ENCODE measurements at places on chromosomes 3 and 15.

DNA sequence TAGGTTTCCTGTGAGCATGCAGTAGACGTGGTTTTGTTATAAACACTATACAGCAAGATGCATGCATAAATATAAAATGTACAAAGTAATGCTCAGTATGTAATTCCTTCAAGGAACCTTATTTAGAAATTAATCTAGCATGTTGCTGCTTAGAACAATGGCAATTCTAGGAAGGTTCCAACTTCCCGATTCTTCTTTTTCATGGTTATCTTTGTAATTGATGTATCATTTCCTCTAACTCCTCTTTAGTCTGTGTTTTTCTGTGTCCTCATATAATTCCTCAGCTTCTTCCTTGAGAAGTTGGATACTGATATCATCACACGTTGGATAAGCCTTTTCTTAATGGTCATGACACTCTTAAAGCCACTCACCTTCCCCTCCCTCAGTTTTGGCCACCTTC is 3.5 kb downstream of the TSEN2 start:
- no peak for DNase-seq

- DNase-seq: no peak
These were observed 42.8 kb upstream of the SMAD3 start for GRCh38 chr15:67022587-67023105.

DNA sequence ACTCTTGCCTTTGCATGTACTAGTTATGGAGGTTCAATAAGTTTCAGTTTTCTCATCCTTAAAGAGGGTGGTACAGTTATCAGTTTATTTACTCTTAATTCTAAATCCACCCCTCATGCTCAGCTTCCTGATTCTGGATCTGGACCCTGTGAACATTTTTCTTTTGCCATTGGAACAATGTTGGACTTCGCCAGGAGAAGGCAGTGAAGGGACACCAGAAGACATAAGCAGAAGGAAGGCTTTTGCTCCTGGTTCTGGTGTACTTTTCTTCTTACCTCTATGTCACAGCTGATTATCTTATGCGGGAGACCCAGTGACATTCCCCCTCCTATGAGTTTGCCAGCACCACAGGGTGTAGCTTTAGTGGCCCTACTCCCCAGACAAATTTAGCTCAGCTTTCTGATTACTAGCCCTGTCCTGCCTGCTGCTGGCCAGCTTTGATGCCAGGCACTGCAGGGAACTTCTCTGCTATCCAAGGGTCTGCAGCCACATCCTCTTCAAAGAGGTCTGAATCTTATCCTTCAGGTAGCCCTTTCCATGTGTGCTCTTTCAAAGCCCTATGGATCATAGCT is 466.3 kb upstream of the EPHA3 start:
- DNase-seq: no peak

DNA sequence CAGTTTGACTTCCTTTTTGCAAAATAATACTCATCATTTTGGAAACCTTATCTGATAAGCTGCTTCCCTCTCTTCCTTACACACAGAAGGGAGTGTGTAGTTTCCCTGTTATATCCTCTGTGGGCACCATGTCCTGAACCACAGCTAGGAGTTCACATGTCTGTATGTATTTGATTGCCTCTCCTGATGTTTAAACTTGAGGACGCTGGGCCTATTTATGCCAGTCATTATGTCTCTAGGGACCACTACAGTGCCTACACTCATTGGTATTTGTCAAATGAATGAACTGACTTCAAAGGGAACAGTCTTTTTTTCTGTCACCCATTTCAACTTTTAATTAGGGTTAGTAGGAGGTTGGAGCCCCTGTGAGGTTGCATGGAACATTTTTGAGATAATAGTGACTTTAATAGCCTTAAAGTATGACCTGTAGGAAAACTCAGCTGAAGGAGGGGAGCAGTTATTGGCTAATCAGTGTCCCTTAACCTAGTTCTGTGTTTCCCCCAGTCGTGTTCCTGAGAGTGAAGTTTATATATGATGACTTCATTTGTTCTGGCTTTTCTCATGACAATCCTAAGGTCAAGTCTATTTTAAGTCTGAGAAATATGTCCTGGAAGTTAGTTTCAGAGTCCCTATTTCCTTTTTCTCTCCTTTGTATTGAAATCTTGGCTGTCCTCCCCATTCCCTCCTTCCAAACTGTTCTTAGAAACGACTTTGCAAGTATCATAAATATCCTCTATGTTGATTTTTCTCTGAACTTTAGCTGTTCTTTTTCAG is 28.9 kb downstream of the PDE8A start:
- DNase-seq: no peak

DNA sequence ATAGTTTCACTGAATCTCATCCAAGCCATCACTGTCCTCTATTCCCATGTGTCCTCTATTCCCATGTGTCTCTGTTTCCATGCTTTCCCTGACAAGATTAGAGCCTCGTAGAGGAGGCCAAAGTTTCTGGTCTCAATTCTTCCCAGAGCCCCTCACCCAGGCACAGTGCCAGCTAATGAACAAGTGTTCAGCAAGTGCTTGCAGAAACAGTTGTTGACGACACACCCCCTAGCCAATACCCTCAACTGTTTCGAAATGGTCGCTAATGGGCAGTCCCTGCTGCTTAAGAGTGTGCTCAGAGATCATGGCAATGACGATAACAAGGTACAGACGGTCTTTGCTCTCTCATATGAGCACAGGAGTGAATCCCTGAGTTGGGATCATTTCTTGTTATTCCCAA is 73.4 kb downstream of the FAM174B start:
- no peak for DNase-seq

GRCh38 chr3:30370681-30371271 is 235.6 kb upstream of the TGFBR2 start:
- no peak for DNase-seq

DNA sequence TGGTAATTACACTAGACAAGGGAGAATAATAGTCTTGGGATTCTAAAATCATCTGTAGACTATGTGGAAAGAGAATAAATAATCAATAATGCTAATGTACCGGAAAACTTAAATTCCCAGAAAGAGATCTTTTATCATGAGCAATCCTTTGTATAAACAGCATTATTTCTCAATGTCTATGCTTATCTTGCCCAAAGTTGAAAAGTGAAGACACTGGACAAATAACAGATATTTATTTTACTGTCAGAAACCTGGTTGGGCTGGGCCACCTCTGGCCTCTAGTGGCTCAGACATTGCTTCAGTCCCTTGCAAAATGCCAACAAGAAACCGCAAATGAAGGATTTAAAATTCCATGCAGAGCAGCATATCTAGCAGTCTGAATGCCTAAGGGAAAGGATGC is 409.9 kb downstream of the FHIT start:
- no peak for DNase-seq

GRCh38 chr3:171380711-171381425 is 79.3 kb downstream of the TNIK start:
- DNase-seq: no peak

DNA sequence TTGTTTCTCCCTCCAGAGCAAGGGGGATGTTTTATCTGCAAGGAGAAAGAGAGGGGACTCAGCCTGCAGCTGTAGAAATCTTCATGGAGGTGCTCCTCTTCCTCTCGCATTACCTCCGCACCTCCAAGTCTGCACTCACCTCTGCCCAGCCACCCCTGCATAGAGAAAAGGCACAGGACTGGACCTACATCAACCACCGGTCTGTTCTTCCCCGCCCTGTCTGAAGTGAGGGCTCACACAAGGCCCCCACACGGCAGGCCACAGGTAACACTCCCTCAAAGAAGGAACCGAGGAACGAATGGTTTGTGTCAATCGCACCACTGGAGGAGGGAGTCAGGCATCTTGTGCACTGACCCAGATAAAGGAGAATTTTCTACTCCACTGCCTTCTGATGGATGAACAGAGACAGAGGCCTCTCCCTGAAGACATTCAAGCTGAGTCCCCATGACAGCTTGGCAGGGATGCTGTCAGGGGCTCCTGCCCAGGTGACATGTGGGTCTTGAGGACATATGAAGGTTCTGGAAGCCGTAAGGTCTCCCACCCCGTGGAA is 260.3 kb downstream of the XXYLT1 start:
- no peak for DNase-seq

GRCh38 chr3:32283304-32283703 is 44.8 kb downstream of the CMTM8 start:
- DNase-seq: no peak

- DNase-seq: no peak
These were observed 53.8 kb downstream of the IQSEC1 start for GRCh38 chr3:13019243-13020095.

- DNase-seq: no peak
These were observed 83.4 kb downstream of the ATP2B2 start for GRCh38 chr3:10421996-10422395.

DNA sequence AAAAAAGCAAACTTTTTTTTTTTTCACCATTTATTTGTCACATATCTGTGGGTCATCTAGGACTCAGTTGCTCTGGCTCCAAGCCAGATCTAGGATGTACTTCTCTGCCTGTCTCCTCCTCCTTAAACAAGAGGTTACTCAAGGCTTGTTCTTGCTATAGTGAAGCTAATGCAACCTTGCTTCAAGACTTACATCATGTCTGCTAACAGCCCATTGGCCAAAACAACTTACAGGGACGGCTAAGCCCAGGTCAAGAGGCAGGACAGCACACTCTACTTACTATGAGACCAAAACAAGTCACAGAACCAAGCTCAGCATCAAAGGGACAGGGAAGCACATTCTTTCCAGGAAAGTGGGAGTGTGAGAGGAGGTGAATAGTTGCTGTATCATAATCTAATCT is 123.8 kb upstream of the BNIP2 start:
- no peak for DNase-seq

GRCh38 chr3:52986049-52986448 is 59.8 kb downstream of the SFMBT1 start:
- DNase-seq: no peak

DNA sequence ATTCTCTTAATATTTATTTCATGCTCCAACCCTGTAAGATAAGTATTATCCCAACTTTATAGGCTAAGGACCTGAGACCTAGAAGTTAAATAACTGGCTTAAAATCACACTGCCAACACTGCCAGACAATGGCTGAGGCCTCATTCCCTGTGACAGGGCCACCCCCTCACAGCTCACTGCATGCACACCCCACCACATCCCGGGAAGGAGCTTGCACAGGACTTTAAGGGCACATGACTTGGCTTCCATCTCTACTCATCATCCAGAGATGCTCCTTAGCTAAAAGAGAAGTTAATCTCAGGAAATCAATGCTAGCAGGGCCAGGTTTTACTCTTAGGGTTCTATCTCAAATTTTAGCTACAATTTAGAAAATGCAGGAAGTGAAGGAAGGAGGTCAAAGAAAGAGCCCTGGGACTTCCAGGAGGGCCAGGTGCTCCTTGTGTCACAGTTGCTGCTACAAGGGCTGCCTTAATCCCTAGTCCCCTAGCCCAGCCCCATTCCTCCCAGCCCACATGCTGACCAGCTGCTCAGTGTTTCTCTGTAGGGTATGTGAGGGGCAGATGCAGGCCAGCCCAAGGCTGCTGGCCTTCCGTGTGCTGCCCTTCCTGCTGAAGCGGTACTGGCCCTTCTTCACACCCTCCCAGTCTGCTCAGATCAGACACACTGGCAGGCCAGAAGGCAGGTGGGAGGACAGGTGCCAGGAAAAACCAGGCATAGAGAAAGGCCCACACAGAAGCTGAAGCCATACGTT is 53.5 kb downstream of the WWTR1 start:
- DNase-seq: no peak

DNA sequence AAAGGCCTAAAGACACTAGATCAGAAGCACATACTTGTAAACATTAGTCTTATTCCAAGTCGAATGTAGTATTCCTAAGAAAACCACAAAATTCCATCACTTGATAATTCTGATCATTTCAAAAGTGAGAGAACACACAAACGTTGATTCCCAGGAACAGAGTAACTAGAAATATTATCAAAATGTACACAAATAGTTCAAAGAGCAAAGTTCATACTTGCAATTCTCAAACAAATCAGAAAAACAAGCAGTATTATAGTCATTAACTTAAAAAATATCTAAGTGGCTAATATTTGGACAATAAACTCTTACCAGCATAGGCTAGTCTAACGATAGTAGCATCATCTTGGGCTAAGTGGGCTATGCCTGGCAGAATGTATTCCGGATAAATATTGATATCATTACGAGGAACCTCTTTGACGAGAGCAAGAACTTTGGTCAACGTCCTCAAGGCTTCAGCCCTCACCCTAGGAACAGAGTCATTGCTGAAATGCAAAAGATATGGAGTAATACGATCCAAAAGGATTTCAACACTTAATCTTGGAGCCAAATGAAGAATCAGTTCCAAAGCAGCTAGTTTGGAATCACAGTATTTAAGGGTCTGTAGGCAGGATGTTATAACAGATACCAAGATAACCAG is 13.3 kb downstream of the PIK3R4 start:
- no peak for DNase-seq

- DNase-seq: no peak
These were observed 33.3 kb downstream of the MGLL start for GRCh38 chr3:127789051-127789450.

DNA sequence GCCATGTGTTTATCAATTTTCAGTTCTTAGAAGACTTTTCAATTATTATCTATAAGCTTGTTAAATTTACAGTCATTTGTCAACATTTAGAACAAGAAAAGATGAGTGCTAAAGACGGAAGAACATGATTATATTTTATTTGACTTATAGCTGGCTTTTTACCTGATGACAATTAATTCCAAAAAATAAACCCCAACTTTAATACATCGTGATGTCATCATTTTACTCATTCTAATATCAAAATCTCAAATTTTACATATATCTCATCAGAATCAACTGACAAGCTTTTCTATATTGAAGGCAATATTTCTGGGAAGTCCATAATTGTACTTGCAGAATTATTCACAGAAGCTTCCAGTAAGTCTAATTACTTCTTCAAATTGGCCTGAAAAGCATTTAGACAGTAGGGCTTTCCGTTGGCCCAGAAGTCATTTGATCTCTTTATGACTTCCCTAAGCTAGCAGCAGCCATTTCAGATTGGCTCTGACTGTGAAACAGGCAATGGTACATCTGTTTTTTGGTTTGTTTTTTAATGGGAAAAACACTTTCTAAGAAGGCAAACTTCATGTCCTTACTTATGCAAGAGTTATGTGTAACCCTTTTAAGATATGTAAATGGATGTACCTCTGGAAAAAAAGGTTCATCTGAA is 234.7 kb upstream of the PLSCR5 start:
- no peak for DNase-seq

DNA sequence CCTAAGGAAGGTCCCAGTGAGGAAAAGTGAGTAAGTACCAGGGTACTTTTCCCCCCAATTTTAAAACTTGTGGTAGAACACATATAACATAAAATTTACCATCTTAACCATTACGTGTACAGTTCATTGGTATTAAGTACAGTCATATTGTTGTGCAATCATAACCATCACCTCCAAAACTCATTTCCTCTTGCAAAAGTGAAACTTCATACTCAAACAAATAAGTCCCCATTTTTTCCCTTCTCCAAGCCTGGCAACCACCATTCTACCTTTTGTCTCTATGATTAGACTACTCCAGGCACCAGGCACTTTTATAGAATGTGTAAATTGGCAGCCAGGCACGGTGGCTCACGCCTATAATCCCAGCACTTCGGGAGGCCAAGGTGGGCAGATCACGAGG is 12.2 kb downstream of the PRC1 start:
- no peak for DNase-seq

DNA sequence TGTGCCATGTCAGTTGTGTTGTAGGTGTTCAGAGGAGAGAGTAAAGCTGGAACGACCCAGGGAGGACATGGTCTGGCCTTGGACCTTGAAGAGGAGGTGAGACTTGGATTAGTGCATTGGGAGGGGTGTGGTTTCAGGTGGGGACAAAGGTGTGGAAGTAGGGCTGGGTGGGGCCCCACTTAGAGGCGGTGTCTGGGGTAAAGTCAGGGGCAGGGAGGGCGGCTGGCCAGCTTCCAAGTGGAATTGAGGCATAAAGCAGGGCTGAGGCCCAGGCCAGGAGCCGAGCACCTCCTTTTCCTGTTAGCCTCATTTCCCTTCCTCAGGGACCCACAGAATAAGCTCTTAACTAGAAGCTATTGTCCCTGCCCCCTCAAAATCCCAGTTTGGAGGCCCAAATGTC is 36.2 kb upstream of the FLNB start:
- DNase-seq: no peak

Measured in KG1 (cell line).